ENCODE measurements at places on chromosomes 5 and 9. TPM values are rescaled to one million over a fixed set of nuclear protein-coding genes. Genes with fewer than 3 reads are reported as not detected.

- DNase-seq: no peak
Measured at GRCh38 chr9:129021091-129021490, 7.0 kb downstream of the SH3GLB2 start.

DNA sequence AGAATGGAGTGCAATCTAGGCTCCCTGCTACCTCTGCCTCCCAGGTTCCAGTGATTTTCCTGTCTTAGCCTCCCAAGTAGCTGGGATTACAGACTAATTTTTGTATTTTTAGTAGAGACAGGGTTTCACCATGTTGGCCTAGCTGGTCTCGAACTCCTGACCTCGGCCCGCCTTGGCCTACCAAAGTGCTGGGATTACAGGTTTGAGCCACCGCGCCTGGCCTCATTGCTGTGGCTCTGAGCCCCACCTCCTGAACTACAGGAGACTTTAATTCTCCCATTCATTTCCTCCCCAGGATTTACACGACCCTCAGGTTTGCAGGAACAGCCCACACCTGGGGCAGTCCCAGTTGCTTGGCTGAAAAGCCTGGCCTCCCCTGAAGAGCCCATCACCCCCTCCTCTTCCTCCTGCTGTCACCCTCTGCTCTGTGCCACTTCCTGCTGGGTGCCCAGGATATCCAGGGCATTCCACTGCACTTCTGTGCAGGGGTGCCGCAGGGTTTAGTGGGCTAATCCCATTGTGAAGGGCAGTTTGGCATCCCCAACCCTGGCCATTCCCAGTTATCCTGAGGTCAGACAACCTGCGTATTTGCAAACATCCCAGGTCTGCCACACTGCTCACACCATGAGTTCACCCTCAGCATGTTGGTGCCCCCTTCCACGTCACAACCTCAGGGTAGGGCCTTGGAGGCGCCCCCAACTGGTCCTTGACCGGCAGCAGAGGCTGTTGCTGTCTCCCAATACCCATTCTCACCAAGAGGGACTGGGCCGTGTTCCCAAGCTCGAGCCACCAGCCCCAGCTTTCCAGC lies 265.0 kb upstream of the IRX4 start:
- DNase-seq: no peak

GRCh38 chr9:70517926-70518610 lies 103.6 kb upstream of the KLF9 start:
- DNase-seq: no peak

GRCh38 chr9:127450243-127450760 lies 904 bp downstream of the RPL12 start:
- peak; percentile 48 for DNase-seq

GRCh38 chr5:133866903-133867245 lies 101.6 kb downstream of the C5orf15 start:
- no peak for DNase-seq

DNA sequence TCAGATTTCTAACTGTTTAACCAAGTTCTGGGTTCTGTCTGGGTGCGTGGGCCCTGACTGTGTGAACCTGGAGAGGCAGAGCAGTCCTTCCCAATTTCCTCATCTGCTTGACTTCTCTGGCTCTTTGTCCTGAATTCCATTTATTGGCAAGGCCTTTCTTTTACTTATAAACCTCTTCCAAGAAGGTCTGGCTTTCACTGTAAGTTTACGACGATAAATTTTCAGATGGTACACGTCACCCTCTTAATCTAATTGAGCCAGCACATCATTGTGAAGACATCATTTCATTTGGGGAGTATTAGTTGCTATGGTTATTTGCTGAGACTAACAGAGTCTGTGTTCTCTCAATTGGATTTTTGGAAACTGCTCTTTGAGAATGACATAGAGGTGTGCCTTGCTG lies 92.4 kb downstream of the ARHGAP26 start:
- no peak for DNase-seq

- DNase-seq: no peak
Measured at GRCh38 chr5:79762929-79763328, 73.3 kb downstream of the CMYA5 start.

DNA sequence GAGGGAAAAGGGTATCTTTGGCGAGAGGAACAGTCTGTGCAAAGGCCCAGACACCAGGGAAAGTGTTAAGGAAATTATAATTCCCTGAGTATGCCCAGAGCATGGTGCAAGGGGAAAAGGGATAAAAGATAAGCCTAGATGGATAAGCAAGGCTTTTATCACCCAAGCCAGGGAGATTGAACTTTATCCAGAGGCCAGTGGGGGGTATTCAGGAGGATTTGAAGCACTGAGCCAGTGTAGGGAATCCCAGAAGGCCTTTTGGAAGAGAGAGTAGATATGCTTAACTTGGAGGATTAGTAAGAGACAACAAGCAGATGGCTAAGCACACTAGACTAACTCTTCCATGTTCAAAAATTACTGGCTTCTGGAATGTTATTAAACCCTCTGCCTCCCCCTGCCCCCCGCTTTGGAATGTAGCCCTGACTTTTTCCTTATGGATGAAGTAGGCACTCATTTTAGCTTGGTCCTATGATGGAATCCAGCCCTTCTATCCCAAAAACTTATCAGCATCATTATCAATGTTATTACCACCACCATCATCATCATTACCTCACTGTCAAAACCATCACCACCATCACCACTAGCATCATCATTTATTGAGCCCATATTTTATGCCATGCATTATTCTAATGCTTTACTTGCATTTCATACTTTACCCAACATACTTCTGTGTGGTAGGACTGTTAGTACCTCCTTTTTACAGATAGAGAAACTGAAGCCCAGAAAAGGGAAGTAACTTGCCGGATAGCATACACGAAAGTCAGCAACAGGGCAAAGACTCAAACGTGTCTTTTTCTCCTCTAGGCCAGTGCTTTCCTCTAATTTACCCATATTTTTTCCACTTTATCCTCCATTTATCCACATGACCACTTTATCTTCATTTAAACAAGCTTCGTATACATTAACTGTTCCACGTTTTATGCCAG lies 237.0 kb downstream of the PAPPA start:
- DNase-seq: no peak

GRCh38 chr9:137493364-137494103 lies 34.4 kb upstream of the NSMF start:
- DNase-seq: no peak

ACOT12 gene
- total RNA-seq: not detected

FOXD4L6 gene
- total RNA-seq: not detected

SLC25A25 gene
- 5.0 TPM for total RNA-seq

BRINP1 gene
- total RNA-seq: 0.54 TPM

KCNN2 gene
- 8.0 TPM for total RNA-seq

All from Right ventricle myocardium superior (tissue), 1 donor.